ENCODE measurements at places on chromosomes 4 and X.

GRCh38 chrX:23901060-23901459 lies 6.7 kb downstream of the APOO start:
- peak; percentile 92 for DNase-seq

DNA sequence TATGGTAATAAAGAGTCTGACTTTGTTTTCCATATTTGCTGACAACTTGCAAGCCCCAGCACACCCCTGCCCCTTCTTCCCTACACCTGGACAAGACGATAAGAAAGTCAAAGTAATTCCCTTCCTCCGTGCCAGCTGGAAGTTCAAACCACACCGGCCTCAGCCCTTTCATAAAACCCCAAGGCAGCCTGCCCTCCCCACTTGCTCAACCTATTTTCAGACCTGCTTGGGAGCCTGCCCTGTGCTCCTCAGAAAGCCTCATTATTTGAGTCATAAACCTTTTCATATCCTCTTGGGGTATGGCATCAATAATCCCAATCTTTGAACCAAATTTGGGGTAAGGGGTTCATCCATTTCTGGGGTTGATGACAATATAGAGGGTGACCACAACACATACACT lies 29.5 kb downstream of the NIPAL1 start:
- DNase-seq: no peak

GRCh38 chrX:3066555-3066954 lies 25.3 kb downstream of the ARSF start:
- no peak for DNase-seq

- no peak for DNase-seq
Measured at GRCh38 chrX:10171249-10171648, 14.5 kb downstream of the CLCN4 start.

- DNase-seq: no peak
Measured at GRCh38 chr4:6992728-6993677, 50.2 kb upstream of the TADA2B start.

GRCh38 chr4:22842360-22843018 lies 149.8 kb downstream of the GBA3 start:
- DNase-seq: no peak
